ENCODE measurements at places on chromosomes 1 and 21.

DNA sequence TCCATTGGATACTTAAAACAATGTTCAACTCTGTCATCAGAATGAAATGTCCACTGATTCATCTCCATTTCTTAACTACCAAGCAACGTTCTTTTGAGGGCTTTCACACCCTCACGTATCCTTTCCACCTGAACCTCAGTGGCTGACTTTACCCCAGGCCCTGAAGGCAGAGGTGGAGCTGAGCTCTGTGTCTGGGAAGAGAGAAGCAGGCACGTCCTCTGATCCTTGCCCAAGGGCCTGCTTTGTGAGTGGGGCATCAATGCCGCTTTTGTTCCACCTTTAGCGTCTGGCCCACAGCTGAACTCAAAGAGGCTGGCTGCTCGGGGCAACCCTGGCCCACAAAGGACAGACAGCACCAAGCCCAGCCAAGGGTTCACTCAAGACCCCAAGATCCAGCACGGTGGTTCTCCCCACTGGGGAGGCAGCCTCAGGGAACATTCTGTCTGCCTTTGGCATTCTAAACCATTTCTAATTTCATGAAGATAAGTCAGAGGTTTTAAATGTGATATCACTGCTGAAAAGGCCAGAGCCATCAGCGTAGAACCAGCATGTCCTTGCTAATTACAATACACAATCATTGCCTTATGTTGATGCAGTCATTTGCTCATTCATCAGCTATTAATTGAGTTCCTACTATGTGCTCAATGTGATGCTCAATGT, 126.0 kb upstream of the UBE2U start:
- no peak for DNase-seq

DNA sequence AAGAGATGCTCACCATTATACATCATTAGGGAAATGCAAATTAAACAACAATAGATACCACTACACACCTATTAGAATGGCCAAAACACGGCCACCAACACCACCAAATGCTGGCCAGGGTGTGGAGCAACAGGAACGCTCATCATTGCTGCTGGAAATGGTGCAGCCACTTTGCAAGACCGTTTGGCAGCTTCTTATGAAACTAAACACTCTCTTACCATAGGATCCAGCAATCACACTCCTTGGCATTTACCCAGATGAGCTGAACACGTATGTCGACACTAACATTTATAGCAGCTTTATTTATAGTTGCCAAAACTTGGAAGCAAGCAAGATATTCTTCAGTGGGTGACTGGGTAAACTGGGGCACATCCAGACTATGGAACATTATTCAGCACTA, 28.9 kb upstream of the ADARB1 start:
- DNase-seq, result no peak

- DNase-seq, result no peak
These were observed 40.9 kb downstream of the FCRL3 start for GRCh38 chr1:157659576-157660247.

DNA sequence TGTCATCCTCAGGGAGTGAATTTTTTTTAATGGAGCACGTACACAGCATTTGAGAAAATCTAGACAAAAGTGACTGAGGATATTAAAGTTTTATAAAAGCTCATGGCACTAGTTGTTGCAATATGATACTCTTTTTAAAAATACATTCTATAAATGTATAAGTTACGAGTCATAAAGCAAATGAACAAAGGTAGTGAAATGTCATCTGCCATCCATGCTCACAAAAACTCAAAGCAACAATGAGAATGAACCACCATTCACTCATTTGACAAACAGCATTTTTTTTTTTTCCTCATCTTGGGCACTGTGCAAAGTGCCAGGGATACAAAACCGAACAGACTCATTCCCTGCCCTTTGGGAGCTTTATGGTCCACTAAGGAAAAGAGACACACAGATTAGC, 38.7 kb downstream of the GPR137B start:
- no peak for DNase-seq

DNA sequence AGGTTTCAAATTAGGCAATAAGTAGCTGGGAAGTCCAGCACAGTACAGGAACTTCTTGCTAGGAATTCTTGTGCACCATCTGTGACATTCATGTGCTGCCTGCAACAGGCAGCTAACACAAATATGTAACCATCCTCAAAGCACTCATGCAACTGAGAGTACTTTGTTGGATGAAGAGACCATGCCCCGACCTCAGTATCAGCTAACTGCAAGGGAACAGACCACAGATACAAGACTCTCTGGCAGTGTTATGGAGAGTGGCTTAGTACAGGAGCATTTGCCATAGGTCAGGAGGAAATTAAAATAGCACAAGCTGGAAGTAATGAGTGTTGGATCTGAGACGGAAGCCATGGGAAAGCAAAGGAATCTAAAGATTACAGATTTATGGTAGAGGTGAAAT, 123.6 kb downstream of the LRRC53 start:
- no peak for DNase-seq

- DNase-seq, result no peak
These were observed 10.9 kb upstream of the IFI16 start for GRCh38 chr1:158998781-158999161.

DNA sequence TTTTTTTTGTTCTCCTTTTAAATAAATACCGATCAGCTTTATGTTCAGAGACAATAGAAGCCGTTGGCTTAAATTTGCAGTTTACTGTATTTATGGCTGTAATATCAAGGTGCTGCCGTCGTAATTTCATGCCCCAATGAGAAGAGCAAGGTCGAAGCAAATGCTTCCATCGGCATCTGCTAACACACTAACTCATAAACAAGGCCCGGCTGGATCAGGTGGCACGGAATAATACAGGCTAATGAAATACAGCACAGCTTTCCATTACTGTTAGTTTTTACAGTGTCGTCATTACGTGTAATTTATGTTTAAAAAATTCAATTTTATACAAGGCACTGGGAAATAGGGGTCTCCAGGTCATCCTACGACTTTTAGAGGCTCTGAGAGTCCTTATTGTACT, 119.0 kb downstream of the PEX14 start:
- no peak for DNase-seq

DNA sequence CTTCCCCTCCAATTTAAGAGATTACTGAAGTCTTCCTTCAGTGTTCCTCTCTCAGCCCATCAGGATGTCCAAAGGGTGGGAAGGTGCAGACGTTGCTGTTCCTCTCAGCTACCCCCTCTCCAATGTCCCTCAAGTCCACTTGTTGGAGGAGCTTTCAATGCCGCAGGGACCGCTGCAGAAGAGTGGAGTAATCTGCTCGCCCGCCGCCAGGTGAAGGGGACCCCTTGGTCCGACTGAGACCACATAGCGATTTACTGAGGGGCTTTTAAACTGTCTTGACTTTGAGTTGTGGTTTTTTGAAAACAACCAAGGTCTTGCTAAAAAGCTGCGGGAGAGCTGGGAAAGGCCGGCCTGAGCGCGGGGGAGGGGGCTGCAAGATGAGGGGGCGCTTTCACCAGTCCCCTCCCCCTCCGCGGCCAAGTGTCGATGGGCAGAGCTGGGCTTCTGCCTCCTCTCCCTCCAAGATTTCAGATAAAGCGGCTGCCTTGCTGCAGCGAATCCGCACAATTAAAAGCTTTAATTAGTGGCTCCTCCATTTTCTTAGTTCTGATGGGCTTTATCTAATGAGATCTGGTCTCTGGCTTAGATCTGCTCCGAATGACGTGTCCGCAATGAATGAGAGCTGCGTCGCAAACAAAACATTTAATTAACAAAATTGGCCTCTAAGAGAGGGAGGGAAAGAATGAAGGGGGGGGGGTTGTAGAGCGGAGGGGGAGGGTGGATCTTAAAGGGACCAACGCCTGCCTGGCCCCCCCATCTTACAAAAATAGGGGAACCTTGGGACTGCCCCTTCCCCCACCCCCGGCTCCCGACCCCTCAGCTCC, 5.9 kb downstream of the LMO4 start:
- DNase-seq, result no peak

DNA sequence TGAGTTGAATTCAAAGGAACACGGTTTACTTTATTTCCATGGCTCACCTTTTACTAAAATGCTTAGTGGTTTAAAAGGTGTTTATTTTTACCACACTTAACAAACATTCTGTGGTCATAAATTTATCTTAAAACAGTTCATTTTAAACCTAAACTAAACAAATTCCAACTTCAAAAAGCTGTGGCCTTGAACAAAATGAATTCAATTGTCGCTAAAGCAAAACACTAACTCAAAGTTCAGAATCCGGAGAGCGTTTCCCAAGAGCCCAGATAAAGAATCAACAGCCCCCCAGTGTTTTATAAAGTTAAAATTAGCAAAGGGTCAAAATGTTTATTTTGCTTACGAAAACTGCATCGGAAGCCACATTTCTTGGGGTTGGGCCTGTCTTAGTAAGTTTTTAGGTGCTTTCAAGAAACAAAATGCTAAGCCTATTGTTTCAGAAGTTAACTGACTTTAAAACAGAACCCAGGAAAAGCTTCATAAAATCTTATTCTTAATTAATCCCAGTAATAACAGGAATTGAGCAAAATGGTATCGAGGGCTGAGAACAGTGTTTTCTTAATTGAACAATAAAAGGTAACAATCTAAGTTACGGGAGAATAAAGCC, 1.3 kb downstream of the PUM1 start:
- no peak for DNase-seq

DNA sequence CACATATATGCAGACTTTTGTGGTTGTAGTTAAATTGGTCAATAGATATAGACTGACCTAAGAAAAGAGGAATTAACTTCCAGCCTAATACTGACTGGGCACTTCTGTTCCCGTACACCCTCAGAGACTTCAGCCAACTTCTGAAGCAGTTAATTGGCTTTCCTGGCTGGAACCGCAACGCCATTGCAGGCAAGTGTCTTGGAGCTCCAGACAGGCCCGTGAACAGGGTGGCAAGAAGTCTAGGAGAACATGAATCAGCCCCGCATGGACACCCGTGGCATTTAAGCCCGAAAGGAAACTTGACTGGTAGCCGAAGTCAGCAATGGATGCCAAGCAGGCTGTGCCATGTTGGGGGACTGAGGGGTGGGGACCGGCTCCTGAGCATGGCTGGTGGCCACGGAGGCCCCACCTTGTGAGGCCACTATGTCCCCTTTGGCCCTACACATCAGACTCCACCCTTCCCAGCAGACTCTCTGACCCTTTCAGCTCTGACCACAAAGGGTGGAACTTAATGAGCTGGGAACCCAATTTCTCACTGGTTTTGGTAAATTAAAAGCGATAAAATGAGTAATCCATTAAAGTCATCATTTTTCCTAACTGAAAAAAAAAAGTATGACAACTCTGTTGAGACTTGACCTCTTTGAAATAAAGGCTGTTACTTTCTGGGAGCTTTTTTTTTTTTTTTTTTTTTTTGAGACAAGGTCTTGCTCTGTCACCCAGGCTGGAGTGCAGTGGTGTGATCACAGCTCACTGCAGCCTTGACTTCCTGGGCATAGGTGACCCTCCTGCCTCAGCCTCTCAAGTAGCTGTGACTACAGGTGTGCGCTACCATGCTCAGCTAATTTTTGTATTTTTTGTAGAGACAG, 54.1 kb downstream of the RUNX1 start:
- no peak for DNase-seq

- no peak for DNase-seq
These were observed 44.9 kb downstream of the SSBP3 start for GRCh38 chr1:54361342-54361741.

DNA sequence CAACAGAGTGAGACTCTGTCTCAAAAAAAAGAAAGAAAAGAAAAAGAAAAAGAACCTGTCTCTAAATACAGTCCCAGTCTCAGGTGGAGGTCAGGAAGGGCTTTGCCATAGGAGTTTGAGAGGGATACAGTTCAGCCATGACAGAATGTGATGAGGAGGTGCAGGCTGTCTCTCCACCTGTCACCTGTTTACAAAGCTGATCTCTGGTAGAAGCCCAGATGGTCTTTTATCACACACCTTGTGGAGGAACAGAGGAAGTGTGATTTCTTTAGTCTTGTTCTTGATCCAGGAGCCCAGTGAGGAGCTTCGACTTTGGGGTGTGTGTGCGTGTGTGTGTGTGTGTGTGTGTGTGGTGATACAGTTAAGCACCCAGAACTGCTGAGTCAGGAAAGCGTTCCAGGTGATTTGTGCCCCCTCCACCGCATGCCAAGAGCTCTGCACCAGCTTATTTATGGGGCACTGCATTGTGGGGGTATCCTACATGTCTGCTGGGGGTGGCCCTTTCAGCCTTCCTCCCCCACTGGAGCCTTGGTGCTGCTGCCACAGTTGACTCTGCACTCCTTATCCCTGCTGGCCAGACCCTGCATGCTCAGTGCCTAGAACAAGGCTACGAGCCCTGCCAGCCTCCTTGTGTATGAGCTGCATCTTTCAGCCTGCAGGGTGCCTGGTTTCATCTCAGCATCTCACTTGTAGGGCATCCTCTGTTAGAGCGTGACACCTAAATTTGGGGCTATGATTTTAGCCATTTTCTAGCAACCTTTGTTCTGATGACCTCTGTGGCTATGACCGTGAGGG, 19.3 kb downstream of the DOP1B start:
- no peak for DNase-seq

- peak; percentile 91 for DNase-seq
These were observed 37.3 kb downstream of the NENF start for GRCh38 chr1:212470059-212470458.

DNA sequence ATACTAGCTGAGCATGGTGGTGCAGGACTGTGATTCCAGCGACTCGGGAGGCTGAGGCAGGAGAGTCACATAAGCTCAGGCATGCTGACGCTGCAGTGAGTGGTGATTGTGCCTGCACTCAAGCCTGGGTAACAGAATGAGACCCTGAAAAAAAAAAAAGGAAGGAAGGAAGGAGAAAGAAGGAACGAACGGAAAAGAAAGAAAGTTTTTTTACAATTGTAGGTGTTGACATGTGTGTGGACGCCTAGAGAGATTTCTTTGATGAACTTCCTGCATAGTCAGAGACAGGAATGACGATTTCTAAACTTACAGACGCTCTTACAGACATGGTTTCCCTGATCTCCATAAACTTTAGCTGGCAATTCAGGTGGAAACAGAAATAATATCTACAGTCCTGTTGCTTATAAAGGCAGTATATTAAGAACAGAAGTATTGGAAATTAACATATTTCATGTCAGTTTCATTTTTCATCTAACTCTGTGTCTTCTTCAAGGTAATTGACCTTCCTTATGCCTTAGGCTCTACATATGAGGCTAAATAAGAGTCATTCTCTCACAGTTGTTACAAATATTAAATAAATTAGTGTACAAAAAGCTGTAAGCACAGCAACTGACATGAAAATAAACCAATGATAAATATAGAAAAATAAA, 4.1 kb downstream of the SAMSN1 start:
- DNase-seq, result no peak

DNA sequence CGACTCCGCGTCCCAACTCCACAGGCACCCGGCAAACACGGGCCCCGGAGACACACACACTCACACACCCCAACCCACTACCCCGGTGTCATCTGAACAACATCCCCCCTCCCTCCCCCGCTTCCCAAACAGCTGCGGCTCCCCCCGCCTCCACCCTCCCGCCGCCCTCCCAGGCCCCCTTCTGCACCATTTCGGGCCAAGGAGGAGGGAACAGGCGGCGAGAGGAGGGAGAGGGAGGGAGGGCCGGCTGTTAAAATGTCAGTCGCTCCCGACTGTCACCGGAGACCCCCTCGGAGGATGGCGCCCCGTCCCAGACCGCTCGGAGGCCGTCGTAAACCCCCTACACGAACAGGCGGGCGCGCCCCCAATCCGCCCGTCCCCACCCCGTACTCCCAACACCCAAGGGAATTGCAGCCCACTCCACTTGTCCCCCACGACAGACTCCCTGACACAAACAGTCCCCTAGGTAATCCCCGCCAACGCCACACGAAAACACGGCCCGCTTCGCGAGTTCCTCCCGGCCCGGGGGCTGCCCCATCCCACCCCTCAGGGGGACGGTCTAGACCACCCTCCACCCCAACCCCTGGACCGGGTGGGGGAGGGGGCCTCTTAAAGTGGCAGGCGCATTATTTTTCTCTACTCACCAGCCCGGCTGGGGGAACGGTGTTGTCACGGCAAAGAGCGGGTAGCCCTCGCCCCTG, 583 bp downstream of the MEF2D start:
- DNase-seq, result no peak

- peak; percentile 77 for DNase-seq
These were observed 28.5 kb upstream of the EPS8L3 start for GRCh38 chr1:109792056-109792831.
